ENCODE measurements at places on chromosomes 5 and 9.

GRCh38 chr5:65085516-65085850, 316.8 kb downstream of the CWC27 start:
- no peak for DNase-seq

- DNase-seq, result no peak
These were observed 5.2 kb downstream of the CEMIP2 start for GRCh38 chr9:71762900-71763653.

DNA sequence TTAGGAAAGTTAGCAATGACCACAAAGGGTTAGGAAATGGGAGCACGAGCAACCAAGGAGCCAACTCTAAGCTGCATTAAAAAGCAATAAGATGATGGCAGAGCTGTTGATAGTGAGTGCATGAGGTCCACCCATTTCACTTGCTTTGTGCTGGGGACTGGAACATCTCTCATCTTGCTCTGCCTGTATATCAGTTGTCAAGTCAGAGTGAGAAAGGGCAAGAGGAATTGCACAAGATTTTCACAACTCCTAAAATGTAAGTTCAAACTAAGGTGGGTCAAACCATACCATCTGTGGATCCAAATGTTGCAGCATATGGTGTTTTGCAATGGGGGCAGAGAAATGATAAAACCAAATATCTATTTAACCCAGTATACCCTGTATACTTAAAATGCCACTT, 2.8 kb upstream of the ESM1 start:
- DNase-seq, result no peak

DNA sequence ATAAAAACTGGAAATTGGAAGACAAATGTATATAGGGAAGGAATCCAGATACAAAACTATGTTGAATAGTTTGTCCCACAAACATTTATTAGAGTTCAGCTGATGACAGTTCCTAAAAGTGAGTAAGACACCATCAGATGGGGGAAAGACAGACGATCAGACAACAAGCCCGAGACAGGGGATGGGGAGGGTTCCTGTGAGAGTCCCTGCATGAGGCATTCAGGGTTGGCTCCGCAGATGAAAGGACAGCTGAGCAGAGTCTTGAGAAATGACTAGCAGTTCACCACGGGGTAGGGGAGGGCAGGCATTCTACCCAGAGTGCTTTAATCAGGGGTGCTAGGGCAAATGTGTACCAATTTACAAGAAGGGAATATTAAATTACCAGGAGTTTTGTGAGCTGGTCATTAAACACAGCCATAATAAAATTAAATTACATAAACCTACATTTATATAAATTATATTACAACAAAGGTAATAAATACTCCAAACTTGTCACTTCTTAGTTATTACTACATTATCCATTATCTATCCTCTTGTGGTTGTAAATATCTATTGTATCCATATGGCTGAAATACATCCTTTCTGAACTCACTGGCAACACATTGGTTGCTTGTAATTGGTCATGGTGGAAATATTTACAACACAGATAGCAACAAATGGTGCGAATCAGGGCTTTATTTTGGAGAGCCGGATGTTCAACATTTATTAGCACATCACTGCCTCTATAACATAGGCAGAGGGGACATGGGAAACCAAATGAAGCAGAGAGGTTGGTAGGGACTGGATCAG, 27.8 kb downstream of the TNFSF15 start:
- DNase-seq, result no peak

- no peak for DNase-seq
These were observed 36.0 kb downstream of the POC5 start for GRCh38 chr5:75681125-75681830.

GRCh38 chr5:66440202-66440680, 156.0 kb upstream of the MAST4 start:
- no peak for DNase-seq

- DNase-seq, result no peak
These were observed 120.2 kb downstream of the SEMA6A start for GRCh38 chr5:116454417-116454927.

DNA sequence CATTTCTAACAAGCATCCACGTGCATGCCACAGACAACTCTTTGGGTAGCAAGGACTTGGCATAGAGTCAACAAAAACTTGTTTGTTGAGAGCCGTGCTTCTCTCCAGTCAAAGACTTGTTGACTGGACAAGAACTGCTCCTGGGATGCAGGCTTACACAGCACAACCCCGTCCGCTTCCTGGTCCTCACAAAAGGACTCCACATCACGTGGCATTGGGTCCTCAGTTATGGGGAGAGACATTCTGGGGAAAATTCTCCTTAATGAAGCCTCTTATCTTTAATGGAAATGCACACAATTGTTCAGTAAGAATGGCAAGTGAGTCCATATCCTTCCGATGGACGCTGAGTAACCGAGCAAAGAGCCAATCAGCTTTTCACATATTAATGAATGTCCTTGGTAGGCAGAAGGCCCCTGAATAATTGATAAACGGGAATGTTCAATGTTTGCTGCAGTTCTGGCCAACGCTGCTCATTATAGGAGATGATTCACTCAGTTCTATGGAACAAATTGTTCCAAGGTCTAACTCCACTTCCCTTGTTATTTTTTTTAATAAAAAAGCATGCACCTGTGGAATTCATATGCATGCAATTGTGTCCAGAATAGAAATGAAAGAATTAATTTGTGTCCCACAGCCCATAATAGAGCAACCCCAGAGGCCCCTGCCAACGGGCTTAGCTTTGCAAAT, 97.0 kb upstream of the ZNF366 start:
- no peak for DNase-seq

DNA sequence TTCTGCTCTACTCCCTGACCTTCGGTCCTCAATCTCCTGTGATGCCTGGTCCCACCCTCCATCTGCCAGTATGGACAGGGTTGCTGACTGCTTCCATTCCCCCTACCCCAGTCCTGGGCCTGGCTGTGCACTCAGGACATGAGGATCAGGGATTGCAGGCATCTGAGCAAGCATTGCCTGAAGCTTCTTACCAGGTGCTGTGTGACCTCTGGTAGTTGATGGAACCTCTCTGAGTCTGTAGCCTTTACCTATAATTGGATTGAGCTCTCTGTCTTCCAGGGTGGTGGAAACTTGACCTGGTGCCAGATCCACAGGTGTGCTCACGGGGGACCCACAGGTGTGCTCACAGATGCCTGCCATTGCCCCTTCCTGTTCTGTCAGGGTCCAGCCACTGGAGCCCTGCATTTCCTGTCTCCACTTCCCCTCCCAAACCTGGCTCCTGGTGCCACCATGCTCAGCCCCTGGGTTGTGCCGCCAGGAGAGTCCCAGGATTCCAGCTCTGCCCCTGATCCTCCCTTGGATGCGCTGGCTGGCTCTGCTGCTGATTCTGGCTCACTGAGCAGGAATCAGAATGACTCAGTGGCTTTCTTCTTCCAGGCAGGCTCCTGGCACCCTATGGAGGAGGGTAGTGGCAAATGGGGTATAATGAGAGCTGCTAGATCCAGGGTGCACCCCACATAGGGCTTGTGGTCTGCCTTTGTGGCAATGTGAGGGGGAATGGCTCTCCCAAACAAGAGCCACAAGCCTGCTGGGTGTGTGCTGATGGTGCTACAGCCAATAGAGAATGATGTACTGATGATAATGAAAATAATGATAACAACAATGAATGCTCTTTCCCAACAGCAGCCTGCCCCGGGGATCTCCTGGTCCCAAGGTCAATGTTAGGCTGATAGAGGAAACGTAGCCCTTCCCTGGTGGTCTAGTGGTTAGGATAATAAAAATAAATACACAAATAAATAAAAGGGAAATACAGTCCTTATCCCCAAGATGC, 35.2 kb upstream of the PSD2 start:
- no peak for DNase-seq

GRCh38 chr9:35841645-35841900, 12.5 kb downstream of the TMEM8B start:
- no peak for DNase-seq

DNA sequence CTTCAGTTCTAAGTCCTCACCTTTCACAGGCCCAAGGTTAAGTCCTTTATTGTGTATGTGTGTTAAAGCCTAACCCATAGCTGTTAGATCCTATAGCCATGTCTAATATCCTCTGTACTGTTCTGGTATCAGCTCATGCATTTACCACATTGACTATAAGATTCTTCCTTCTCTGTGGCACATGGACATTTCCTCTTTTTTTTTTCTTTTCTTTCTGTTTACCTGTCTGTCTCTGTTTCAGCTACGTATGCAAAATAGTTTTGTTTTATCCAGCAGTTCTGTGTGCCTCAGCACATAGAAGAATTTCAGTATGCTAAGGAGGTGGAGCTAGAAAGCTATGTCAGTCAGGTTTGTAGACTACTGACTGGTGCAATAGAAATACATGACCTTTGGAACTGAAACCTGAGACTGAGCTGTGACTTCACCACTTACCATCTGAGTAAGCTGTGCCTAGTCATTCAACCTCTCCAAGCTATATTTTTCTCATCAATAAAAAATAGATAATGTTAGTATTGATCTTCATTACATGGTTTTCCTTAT, 155.6 kb upstream of the VLDLR start:
- DNase-seq, result no peak

DNA sequence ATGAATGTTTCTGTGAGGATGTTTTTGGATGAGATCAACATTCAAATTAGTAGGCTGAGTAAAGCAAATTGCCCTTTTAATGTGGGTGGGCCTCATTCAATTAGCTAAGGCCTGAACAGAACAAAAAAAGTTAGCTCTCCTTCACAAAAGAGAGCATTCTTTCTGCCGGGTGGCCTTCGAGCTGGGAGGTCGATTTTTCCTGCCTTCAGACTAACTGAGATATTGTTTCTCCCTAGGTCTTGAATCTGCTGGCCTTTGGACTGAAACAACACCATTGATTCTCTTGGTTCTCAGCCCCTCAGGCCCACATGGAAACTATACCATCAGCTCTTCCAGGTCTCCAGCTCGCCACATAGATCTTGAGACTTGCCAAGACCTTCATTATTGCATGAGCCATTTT, 29.1 kb upstream of the FREM1 start:
- no peak for DNase-seq

DNA sequence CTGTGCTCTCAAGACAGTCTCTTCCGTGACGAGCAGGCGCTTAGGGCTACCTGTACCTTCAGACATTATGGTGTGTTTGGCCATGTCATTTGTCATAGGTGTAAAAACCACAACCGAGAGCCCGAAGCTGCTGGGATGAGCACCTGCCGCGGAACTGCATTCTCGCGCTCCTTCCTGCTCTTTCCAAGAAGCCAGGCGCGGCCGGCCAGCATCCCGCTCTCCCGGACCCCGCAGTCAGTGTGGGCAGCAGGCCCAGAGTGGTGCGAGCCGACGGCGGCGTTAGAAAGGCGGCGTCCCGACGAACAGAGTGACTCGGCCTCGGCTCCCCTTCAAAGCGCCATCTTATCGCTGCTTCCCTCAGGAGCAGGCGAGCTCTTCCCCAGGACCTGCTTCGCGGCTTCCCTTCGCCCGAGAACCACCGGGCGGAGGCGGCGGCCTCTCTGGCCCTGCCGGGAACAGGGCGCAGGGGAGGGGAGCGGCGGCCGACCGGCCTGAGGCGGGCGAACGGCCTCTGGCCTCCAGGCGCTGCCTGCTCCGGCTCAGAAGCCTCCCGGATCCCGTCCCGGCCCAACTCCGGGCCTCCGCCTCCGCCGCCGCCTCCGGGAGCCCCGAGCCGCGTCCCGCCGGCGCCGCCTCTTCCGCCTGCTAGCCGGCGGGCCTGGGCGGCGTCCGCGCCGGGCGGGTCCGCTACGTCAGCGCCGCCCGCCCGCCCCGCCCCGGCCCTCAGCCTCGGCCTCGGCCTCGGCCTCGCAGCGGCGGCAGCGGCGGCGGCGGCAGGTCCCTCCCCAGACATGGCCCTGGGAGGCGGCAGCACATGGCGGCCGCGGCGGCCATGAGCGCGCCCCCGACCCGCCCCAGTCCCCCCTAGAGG, at the start of gene FAM120A:
TSS of gene FAM120A (plus strand) at position 741 of the 871 bp plus-strand sequence. CDS start 231 bp downstream, outside the sequence.
- DNase-seq, result peak; percentile 22

DNA sequence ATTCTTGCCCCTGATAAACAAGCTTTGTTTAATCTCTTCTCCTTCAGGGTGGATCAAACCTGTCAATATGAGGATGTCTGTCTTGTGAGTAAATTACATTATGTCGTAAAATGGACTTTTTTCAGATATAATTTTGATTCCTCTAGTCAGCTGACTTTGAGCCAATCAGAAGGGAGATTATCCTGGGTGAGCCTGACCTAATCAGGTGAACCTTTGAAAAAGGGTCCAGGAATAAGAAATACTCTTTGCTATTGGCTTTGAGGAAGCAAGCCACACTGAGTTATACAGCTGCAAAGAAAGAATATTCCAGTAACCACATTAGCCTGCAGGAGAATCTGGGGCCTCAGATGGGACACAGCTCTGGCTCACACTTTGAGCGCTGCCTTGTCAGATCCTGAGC, 304.3 kb upstream of the ARRDC3 start:
- no peak for DNase-seq

DNA sequence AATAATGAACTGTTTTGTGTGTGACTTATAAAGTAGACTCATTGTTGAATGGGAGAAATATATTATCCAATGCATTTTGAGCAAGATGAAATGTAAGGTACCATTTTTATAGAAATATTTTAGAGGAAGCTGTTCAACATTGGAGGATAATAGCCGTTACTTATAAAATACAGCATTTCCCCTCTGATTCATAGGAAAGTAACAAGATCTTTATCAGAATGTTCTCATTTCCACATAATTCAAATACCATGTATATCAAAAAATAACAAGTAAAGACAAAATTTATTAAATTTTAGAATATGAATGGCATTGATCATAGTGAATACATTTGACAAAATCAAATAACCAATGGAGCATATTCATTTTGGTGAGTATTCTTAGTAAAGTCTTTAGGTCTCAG, 346.7 kb upstream of the PTGER4 start:
- no peak for DNase-seq

GRCh38 chr9:120711841-120712538, 2.3 kb downstream of the MEGF9 start:
- no peak for DNase-seq

DNA sequence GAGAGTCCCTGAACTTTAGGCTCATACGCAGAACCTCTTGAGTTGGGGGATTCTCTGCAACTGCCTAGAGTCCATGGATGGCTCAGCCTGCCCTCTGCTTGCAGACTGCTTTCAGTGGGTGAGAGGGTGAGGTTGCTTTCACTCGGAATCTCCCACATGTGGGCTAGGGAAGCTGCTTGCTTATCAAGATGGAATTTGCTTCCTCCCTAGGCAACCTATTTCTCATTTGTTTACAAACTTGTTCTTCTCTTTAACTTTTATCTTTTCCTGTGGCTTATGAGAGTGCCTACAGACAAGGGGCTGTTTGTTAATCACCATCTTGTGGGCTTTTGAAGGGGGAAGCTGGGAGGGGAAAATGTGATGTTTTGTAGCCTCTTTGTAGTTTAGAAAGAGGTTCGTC, 10.0 kb downstream of the TLE4 start:
- DNase-seq, result no peak

GRCh38 chr5:14744296-14745187, 80.0 kb downstream of the OTULIN start:
- no peak for DNase-seq

All from D721Med (cell line).